ENCODE measurements at places on chromosomes 3 and 15. TPM values are rescaled to one million over a fixed set of nuclear protein-coding genes. Genes with fewer than 3 reads are reported as not detected.
A peak's percentile ranks its signal among the peaks of the same experiment; 100 is the strongest.

- DNase-seq: no peak
These were observed 62.1 kb downstream of the SLC49A4 start for GRCh38 chr3:122857019-122857418.

FSTL1 gene
- polyA plus RNA-seq: 615 TPM

GRCh38 chr3:101850246-101851051 lies 1.1 kb downstream of the NFKBIZ start:
- DNase-seq: peak; percentile 34

RASL12 gene
- 7.4 TPM for polyA plus RNA-seq

HES1 gene
- 91.5 TPM for polyA plus RNA-seq

CCDC9B gene
- 14.7 TPM for polyA plus RNA-seq

DNA sequence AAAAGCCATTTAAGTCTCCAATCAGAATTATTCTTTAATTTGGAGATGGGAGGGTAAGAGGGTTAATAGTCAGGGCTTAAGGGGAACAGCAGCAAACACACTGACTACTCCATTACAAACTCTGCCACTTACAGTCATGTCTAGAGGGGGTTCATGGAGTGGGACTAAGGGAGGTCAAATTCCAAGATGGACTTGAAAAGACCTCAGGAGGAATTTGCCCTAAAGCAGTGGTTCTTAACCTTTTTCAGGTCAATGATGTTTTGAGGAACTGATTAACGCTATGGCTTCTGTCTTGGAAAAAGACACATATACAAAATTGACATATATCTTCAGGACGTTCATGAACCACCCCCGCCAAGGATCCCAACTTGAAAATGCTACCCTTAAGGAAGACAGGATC lies 13.9 kb downstream of the GOLIM4 start:
- no peak for DNase-seq
